ENCODE measurements at places on chromosomes 1 and 21.

DNA sequence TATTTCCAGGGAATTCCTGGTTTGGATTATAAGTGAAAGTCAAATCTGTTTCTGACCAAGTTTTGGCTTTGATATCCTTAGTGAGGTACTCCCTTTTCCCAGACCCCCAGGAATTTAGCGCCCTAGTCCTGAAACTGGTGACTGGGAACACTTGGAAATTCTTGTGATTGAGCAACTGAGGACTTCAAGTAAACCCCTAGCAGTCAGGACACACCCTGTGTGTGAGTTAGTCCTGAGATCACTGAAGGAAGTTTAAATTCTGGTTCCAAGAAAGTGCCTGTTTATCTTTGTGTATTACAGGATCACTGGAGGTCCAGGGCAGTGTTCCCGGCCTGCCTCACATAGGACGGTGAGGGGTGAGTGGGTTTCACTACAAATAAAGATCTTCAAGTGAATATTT is 95.1 kb upstream of the F3 start:
- H3K36me3 ChIP-seq: no peaks in the 10 kb centered on the region
- no peaks in the 10 kb centered on the region for H3K4me1 ChIP-seq
- no peaks in the 10 kb centered on the region for H3K27me3 ChIP-seq
- H3K27ac ChIP-seq: no peak overlapping the region

DNA sequence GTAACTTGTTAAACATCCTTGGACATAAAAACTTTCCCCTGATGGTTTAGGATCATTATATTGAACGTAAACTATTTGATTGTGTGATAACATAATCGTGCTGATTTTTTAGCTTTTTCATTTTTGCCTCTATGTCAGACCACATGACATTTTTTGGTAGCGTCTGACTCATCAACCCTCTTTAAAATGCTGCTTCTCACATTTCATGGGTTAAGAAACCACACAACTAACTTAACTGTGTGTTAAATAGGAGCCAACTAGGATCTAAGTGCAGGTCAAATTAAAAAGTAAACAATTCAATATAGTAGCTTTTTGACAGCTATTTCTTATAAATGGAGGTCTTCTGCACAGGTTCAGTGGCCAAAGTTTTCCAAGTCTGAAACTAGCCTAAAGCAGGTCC is 9.8 kb downstream of the BTG3 start:
- no peaks in the 10 kb centered on the region for H3K4me1 ChIP-seq
- no peak for DNase-seq
- no peak overlapping the region for H3K27ac ChIP-seq
- peaks cover 18% of the 10 kb centered on the region for H3K36me3 ChIP-seq

DNA sequence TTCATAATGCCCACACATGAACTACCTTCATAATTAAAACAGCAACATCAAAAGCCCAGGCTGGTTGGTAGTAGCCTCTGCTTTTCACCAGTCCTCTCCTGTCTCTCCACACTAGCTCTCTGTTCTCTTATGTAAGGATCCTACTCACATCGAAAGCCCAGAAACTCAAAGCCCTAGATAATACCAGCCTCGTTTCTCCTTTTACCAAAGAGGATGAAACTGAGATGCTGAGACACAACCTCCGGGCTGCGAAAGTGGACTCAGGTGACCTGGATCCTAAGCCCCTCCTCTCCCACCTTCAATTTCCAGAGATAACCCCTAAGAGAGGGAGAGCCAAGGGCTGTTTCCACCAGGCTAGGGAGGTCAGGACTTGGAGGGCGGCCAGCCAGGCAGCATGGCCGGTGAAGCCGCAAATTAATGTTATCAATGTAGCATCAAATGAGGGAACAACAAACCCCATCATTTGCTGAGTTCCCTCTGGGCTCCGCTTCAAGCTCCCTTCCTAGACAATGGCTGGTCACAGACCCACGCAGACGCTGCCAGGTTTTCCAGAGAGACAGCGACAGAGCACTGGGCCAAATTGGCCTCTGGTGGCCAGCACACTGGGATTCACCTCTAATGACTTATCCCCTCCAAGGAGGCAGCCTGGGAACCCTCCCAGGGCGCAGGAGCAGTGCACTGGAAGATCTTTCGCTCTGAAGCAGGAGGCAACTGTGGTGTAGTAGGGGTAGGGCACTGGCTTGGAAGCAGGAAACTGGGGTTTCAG is 20.7 kb upstream of the STMN1 start:
- H3K4me1 ChIP-seq: peaks cover 13% of the 10 kb centered on the region
- H3K36me3 ChIP-seq: no peaks in the 10 kb centered on the region
- H3K27me3 ChIP-seq: no peaks in the 10 kb centered on the region
- no peak overlapping the region for H3K4me3 ChIP-seq

DNA sequence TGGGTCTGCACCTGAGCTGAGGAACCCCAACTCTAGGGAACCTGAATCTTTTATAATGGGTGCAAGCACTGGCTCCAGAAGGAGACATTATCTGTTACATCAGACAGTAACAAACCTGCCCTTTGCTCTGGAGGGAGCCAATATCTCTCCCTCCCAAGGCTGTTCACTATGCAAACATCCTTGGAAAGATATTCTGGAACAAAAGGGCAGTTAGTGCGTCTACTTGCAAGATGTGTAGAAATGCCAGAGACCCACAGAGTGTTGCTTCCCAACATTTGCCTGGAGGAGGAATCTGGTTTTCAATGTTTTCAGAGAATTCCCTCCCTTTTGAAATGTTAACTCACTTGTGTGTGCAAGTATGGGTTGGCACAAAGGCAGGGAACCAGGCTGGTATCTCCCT is 31.9 kb downstream of the UMODL1 start:
- H3K27ac ChIP-seq: no peak overlapping the region
- no peaks in the 10 kb centered on the region for H3K4me1 ChIP-seq
- no peaks in the 10 kb centered on the region for H3K36me3 ChIP-seq
- H3K4me3 ChIP-seq: no peak overlapping the region

GRCh38 chr21:42525029-42525581 is 11.5 kb downstream of the SLC37A1 start:
- H3K36me3 ChIP-seq: peaks cover 19% of the 10 kb centered on the region
- no peak for DNase-seq
- H3K27me3 ChIP-seq: no peaks in the 10 kb centered on the region
- H3K27ac ChIP-seq: no peak overlapping the region
